ENCODE measurements at places on chromosomes 5 and 9.

GRCh38 chr5:67495072-67495471 is 298.5 kb upstream of the CD180 start:
- no peak for DNase-seq

- no peak for DNase-seq
These were observed 65.7 kb downstream of the GABRA6 start for GRCh38 chr5:161751265-161751664.

DNA sequence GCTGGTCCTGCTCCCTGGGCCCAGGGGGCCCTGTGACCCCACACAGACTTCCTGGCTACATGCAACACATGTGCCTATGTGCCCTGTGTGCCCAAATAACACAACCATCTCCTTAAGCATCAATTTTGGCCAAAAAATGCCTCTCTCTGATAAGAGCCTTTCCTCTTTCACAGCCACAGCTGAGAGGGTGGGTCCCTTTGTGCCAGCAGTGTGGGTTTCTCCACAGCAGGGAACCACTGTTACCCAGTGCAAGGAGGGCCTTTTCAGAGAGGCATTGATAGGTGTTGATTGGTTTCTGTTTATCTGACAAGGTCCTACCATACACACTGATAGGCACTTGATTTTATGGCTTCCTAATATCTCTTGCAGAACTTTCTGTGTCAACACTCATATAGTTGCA is 42.7 kb downstream of the SYK start:
- no peak for DNase-seq

- DNase-seq: no peak
These were observed 233.1 kb downstream of the RASEF start for GRCh38 chr9:82829818-82830217.
